ENCODE measurements at places on chromosomes 2 and 18.

DNA sequence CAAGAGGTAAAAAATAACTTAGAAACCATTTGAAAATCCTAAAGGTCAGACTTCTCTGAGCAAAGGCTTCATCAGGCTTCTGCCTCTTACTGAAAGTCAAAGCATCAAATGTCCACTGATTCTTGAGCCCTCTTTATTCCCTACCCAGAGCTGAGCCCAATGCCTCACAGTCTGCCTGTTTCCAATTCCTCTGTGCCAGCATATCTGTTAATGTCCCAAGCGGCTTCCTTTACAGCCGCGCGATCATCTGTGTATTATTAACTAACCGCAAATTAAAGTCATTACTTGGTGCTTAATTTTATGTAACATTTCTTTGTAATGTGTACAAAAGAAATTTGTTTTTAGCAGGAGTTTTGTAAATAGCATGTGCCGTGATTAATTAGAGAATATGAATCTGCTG, 418.8 kb upstream of the HNRNPA3 start:
- DNase-seq: no peak

GRCh38 chr2:71606244-71606643, 152.9 kb downstream of the DYSF start:
- DNase-seq: no peak

DNA sequence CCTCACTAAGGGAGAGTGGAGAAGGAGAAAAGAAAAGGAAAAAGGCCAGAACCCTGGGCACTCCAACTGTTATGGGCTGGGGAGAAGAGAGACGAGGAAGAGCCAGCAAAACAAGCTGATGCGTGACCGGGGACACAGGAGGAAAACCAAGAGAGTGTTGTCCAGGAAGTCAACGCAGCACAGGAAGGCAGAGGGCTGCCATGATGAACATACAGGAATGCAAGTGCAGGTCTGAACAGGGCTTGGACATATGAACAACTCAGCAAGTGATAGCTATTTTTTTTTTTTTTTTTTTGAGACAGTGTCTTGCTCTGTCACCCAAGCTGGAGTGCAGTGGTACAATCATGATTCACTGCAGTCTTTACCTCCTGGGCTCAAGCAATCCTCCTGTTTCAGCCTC, 28.4 kb downstream of the SIX3 start:
- DNase-seq: no peak

GRCh38 chr2:72035518-72036172, 112.0 kb downstream of the CYP26B1 start:
- DNase-seq: no peak

DNA sequence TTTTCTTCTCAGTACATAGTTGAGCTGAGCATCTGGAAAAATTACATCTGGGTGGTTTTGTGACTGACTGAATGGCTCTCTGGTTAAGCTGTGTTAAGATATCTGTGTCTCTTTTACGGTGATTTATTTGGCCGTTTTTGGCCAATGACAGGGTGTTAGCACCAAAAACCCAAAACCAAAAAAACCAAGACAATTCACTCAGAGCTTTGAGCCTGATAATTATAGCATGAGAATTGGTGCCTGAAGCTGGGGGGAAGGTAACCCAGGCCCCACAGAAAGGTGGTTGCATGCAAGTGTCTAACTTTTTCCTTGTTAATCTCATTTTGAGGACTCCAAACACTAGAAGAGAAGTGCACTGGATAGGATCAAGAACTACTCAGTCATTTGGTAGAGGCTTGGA, 4.5 kb downstream of the CD28 start:
- DNase-seq: no peak

DNA sequence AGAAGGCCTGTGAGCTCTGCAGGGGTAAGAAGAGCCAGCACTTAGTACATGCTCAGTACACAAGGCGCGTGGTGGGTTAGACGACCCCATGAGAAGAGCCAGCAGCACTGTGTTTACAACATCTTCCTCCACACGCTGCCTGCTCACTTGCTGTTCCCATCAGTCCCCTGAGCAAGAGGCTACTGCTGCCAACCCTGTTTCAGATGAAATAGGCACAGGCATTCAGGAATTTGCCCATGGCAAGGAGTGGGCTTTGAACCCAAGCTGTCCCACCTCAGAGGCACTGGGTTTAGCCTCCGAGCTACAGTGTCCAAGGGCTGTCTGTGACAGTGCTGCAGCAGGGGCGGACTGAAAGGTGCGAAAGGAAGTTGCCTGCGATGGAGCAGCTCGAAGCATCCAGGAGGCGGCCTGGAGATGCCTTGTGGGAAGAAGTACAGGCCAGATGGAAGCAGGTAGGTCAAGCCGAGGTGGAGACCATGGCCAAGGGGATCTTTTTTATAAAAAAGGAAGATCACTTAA, 121.5 kb upstream of the PXDN start:
- no peak for DNase-seq

- DNase-seq: no peak
These were observed 2.9 kb downstream of the DSG3 start for GRCh38 chr18:31450409-31450808.

DNA sequence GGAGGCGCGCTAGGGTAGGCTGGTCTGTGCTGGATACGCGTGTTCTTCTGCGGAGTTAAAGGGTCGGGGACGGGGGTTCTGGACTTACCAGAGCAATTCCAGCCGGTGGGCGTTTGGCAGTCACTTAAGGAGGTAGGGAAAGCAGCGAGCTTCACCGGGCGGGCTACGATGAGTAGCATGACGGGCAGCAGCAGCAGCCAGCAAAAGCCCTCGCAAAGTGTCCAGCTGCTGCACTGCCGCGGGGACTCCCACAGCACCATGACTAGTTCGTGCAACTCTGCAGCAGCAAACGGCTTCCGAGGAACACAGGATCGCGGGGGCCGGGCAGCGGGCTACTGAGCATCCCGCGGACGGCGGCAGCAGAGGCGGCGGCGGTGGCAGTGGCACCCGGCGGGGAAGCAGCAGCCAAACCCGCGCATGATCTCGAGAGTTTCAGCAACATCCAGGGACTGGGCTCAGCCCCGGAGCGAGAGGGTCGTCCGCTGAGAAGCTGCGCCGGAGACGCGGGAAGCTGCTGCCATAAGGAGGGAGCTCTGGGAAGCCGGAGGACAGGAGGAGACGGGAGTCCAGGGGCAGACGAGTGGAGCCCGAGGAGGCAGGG, 368 bp downstream of the TMEFF2 start:
- DNase-seq: peak; percentile 8

DNA sequence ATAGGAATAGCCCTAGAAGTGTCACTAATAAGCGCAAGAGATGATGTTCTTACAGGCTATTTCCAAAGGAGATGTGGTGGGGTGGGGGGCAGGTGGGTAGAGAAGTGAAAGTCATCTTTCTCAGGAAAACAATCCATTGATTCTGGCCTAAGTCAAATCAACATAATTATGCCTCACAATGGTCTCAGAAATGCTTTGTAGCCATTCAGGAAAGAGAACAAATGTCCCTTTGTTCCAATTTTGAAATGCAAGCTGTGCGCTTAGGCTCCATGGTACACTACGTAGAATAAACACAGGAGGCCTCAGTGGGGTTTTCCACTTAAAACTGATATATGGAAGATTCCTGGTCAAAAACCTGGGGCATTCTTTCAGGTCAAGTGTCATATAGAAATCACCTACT, 529.9 kb upstream of the KLHL29 start:
- DNase-seq: no peak

DNA sequence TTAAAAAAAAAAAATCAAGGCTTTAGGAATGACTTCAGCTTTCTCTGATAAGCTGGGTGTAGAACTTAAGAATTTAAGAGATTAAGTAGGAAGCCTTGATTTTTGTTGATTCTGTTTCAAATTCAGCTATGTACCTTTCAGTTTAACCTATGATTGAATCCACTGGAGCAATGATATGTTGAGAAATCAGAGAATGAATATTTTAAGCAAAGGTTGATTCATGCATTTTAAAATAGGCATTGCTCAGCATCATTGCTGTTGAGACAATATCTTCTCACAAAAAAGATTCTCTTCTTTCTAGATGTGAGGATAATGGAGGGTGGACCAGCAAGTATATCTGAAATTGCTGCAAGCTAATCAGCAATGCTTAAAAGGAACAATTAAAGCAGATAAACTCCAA, 109.8 kb downstream of the MAP3K20 start:
- DNase-seq: no peak

- DNase-seq: no peak
These were observed 5.2 kb upstream of the ARID5A start for GRCh38 chr2:96531366-96531765.

- no peak for DNase-seq
These were observed 246.3 kb upstream of the NRP2 start for GRCh38 chr2:205435970-205436369.

GRCh38 chr2:134146161-134146560, 107.7 kb upstream of the MGAT5 start:
- DNase-seq: no peak

DNA sequence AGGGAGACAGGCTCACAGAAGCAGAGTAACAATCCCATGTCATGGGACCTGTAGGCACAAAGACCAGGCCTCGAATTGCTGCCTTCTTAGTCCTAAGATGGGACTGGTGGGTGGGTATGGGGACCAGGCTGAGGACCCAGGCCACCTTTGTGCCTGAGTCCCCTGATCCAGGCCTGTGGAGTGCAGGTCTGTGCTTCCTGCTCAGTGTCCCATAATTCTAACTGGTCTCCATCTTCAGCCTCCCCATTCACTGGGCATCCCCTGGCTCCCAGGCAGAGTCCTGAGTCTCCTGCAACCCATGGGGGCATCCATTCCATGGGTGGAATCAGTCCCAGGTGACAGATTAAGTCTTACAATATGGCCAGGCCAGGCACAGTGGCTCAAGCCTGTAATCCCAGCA, 83.9 kb downstream of the SMAD7 start:
- no peak for DNase-seq

DNA sequence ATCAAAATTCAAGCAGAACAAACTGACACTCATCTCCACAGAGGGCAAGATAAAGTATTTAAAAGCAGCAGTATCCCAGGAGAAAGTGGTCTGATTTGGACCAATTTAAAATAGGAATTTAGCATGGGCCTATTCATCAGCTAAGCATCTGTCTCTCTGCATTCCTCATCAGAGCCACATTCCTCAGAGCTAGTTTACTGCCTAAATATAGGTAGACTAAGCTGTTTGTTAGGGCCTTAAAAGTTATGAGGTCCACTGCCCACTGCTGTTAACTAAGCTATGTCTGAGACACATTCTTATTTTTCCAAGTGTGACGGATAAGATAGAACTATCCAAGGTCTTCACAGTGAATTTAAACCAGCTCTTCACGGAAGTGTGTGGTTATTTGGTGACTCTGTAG, 17.6 kb downstream of the NEB start:
- DNase-seq: no peak

DNA sequence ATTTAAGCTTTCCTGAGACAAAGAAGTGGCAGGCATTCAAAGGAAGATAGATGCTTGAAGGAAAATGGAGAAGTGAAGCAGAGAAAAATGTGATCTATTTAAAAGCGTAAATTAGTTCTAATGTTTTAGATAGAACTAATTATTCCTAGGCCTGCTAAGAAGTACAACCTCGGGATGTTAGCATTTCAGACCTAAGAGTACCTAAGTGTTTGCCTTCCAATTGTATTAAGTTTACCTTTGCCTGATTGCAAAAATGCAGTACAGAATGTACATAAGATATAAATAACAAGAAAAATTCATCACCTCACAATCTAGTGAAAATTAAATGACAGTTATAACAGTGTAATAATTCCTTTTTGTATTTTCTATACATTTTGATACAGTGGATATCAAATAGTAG, 71.1 kb upstream of the HNMT start:
- DNase-seq: no peak

- no peak for DNase-seq
These were observed 353.2 kb upstream of the CWC22 start for GRCh38 chr2:180360283-180360618.

- DNase-seq: no peak
These were observed 529.1 kb downstream of the ZNF804A start for GRCh38 chr2:185127412-185127811.

DNA sequence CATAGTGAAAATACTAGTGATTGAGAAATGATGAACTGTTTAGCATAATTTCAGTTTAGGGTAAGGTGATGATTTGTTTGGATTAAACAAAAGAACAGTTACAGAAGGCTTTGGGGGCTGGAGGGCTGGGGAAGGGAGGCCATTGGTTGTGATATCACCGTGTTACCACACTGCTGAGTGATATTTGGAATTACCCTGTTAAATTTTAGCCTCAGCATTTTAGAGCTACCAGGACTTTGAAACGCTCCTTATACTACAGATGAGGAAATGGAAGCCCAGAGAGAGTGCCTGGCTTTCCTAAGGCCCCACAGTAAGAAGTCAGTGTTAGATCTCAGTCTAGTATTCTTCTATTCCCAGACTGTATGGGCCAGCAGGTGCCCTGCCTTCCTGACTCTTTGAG, 15.6 kb downstream of the ARHGEF33 start:
- no peak for DNase-seq

DNA sequence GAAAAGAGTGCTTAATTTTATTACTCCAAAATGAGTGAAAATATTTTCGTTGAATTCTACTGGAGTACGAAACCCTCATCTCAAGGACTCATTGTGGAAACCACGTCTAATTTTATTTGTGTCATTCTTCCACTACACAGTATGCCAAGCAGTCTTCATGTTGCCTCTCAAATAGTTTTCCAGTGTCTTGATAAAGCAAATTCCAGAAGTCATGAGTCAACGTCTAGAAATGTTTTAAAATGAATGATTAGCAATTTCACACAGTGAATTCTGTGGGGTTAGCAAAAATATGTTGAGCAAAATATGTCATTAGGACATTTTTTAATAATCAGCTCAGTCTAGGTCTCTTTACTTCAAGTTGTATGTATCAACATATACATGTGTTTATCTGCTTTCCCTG, 865.5 kb downstream of the DSC3 start:
- DNase-seq: no peak

DNA sequence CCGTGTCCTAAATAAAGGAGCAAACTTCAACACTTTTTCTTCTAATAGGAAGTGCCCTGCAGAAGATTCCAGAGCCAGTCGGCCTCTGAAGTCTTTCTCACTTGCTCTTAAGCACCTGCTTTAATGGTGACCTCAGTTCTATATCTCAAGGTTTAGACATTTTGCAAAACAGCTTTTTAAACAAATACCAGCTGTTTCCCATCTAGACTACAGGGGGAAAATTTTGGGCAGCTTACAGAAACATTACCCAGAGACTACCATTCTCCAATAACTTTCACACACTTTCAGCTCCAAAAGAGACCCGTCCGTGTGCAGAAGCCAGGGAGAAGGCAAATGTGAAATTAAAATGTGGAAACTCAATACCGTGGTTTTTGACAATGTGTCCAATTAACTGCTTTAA, 285.3 kb upstream of the CCDC68 start:
- no peak for DNase-seq

GRCh38 chr2:99803846-99804245, 314.0 kb upstream of the REV1 start:
- no peak for DNase-seq

DNA sequence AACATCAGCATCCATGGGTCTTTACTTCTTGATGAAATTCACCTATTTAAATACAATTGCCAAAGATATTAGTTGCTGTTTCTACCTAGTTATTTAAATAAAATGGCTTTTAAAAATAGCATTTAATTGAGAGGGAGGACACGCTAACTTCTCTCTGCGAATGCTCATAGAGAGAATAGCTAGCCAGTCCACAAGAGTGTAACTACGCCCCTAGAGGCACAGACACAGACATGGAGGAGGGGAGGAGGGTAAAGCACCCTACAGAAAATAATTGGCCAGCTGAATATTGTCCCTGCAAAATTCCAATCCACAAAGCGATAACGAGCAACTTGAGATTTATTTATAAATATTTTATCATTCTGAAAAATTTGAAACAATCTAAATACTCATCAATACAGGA, 97.0 kb upstream of the PAPOLG start:
- DNase-seq: no peak

- DNase-seq: no peak
These were observed 66.2 kb downstream of the BMP10 start for GRCh38 chr2:68805025-68805424.

- peak; percentile 6 for DNase-seq
These were observed 634 bp downstream of the CREB1 start for GRCh38 chr2:207530160-207531031.
